ENCODE measurements at places on chromosomes 7 and 10. TPM values are rescaled to one million over a fixed set of nuclear protein-coding genes. Genes with fewer than 3 reads are reported as not detected.

Gene SLC16A12
- total RNA-seq: not detected

Gene UFSP1
- 2.9 TPM for total RNA-seq

Gene SBDS
- 38.9 TPM for total RNA-seq

Gene MBL2
- total RNA-seq: not detected

Gene FFAR4
- not detected for total RNA-seq

Data from T-helper 2 cell treated with Interferon-gamma antibody and Interleukin-4, amounts not matched to agents 100 ng/mL and 5 ng/mL, for 36 hours (primary cell).